HL-60 (cell line): ENCODE measurements at places on chromosomes 16 and 17.
A peak's percentile ranks its signal among the peaks of the same experiment; 100 is the strongest.

DNA sequence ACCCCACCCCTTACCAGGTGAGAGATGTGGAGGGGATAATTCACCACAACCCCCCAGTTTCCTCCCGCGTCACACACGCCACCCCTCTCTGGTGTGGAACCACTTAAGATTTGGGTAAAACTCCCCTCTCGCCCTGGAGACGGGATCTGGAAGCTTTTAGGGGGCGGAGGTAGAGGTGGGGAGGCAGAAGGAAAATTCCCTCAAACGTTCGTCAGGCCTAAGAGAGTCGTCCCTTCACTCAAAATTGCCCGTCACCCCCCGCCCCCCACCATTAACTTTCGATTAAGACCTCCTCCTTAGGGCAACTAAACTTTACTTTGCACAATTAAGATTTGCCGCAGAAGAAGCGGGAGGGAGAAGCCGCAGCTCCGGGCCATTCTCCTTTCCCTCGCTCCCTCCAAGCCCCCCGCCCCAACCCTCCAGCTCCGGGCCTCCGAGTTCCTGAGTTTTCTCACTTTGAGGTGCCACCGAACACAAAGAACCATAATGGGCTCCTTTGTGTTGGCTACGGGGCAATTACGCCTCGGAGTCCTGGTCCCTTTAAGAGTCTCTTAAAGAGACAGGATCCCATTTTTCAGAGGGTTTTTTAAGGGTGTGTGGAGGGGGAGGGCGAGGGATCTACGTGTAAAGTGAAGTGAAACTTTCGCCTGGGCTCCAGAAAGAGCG is 985 bp upstream of the FZD2 start:
- no peak for DNase-seq

DNA sequence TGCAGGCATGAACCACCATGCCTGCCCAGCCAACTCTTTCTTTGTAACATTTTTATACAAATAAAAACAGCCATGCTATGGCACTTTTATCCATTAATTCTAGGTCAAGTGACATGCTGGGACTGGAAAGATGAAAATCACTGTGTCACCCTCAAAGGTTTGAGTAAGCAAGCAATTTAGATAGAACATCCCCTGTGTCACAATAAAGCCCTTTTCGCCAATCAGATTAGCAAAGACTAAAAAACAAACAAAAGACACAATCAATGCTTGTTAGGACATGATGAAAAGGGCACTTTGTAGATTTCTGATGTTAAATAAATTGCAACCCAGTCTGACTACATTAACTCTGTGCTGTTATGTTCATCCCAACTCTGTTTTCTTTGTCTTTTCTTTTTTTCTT is 26.4 kb downstream of the CHP2 start:
- no peak for DNase-seq

DNA sequence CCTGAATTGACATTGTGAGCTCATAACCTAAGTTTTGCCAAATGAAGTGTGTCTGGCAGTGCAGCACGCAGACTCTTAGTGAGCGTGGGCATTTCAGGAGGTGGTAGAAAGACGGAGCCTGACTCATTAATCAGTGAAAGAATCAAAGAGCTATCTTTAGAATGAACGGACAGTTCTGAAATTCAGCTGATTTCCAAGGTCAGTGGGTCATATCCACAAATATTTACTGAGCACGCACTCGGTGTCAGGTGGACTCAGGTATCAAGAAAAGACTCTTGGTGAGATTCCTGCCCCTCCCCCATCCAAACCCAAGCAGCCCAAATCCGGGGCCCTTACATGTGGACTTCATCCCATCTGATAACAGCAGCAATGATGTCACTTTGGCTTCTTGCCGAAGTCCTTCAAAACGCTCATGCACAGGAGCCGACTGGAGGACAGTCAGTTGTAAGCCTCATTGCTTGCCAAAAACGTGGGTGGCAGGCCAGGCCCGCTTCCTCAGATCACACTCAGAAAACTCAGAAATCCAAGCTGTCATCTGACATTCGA is 185.8 kb downstream of the HS3ST3A1 start:
- DNase-seq = no peak

DNA sequence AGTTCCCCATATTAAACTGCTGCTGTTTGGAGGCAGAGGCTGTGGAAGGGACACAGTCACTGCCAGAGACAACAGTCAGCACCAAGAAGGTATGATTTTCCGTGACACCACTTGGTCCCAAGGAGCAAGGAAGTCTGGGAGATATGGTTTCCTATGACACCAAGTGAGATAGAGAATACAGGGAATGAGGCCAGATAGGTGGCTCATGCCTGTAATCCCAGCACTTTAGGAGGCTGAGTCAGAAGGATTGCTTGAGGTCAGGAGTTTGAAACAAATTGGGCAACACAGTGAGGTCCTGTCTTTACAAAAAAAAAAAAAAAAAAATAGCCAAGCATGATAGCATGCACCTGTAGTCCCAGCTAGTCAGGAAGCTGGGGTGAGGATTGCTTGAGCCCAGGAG is 90.8 kb downstream of the ABCC12 start:
- DNase-seq = no peak

- DNase-seq = no peak
Observed at GRCh38 chr17:44273607-44274006, 5.7 kb upstream of the SLC4A1 start.

- no peak for DNase-seq
Observed at GRCh38 chr16:23026784-23027362, 122.4 kb downstream of the USP31 start.

- DNase-seq = no peak
Observed at GRCh38 chr17:33436321-33436720, 143.2 kb upstream of the ASIC2 start.

- no peak for DNase-seq
Observed at GRCh38 chr17:16439811-16440351, 24.5 kb downstream of the TRPV2 start.

- DNase-seq = no peak
Observed at GRCh38 chr17:28575126-28575795, 1.4 kb downstream of the ALDOC start.

GRCh38 chr17:73639932-73640331 is 4.3 kb downstream of the SDK2 start:
- DNase-seq = no peak

DNA sequence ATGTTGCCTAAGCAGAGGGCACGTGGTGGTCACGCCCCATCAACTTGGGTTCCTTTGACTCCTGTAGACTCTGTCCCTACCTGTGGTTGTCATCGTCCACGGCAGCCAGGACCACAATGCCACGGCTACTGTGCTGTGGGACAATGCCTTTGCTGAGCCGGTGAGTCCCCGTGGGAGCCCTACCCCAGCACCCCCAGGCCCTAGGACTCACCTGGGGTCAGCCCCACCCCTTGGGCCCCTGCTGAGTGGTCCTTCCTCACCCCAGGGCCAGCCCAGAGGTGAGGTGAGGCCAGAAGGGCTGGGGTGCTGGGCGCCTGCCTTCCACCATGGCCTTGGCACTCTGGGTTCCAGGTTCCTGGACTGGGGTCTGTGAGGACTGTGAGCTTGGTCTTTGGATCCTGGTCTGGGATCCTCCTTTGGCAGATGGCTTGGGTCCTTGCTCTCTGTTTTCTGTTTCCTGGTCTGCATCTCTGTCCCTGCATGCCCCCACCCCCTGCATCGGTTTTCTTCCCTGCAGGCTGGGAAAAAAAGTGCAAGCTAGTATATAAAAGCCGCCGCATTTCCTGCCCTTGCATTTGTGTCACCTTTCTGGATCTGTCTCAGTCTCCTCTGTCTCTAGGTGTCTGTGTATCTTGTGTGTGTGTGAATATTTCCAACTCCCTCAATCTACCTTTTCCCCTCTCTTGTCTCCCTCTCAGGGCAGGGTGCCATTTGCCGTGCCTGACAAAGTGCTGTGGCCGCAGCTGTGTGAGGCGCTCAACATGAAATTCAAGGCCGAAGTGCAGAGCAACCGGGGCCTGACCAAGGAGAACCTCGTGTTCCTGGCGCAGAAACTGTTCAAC is 17.5 kb downstream of the STAT5A start:
- no peak for DNase-seq

- no peak for DNase-seq
Observed at GRCh38 chr17:51200295-51200694, 34.1 kb downstream of the NME2 start.

DNA sequence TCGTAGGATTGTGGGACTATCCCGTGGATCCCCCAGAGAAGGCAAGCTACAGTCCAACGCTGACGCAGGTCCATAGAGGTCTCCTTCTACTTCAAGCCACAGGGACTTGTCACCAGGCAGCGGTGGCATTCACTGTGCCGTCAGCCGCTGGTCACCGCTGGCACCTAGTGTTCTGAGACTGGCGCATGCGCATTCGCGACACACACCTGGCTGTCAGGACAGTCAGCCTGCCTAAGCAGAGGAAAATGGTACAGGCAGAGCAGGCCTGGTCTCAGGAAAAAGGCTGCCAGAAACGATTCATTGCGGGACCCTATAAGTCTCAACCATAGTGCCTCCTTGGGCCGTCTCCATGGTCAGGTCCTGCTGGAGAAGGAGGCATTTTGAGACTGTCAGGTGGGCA is 138.0 kb upstream of the WSB1 start:
- no peak for DNase-seq

GRCh38 chr17:5467416-5467815 is 1.4 kb downstream of the DHX33 start:
- DNase-seq = no peak

GRCh38 chr16:57694725-57695679 is at the start of gene DRC7:
Gene DRC7 (plus strand): TSS chr16:57694806. CDS start chr16:57697950, 3,144 bp downstream.
- DNase-seq = peak; percentile 89

DNA sequence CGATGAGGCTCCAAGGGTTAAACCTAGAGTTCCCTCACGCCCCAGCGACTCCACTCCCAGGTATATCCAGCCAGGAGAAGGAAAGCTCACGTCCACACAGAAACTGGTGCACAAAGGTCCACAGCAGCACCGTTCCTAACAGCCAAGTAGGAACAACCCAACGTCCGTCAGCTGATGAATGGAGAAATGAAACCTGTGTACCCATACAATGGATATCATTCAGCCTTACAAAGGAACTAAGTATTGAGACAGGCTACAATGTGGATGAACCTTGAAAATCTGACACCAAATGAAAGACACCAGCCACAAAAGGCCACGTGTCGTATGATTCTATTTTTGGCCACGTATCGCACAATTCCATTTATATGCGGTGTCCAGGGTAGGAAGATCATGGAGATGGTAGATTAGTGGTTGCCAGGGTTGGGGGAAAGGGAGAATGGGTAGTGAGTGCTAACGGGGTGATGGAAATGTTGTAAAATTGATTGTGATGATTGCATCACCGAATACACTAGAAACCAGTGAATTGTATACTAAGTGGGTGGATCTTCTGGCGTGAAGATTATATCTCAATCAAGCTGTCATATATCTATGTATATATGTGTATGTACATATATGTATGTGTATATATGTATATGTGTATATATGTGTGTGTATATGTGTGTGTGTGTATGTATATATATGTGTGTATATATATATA is 30.1 kb downstream of the NLRC3 start:
- DNase-seq = no peak

GRCh38 chr17:40553694-40554534 is 11.4 kb downstream of the CCR7 start:
- no peak for DNase-seq

- DNase-seq = no peak
Observed at GRCh38 chr16:85622683-85623082, 9.6 kb downstream of the GSE1 start.

DNA sequence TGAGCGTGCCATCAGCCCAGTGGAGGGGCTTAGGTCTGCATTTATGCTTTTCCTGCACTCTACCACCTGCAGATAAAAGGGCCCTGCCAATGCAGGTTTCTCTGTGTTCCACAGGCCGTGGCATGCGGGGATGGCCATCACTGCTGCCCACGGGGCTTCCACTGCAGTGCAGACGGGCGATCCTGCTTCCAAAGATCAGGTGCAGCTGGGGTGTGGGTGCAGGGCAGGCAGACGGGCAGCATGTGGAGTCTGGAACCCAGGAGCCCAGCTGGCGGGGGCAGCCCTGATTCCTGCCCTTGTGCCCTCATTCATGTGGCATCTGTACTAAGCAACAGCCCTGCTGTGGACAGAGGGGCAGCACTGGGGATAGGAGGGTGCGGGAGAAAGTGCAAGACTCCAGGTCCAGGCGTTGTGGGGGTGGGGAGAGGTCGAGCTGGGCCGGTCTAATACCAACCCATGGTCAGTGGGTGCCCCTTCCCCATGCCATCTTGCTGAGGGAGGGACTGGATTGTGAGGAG is 4.5 kb downstream of the GRN start:
- DNase-seq = no peak

- DNase-seq = no peak
Observed at GRCh38 chr16:56119133-56119532, 72.2 kb upstream of the GNAO1 start.

DNA sequence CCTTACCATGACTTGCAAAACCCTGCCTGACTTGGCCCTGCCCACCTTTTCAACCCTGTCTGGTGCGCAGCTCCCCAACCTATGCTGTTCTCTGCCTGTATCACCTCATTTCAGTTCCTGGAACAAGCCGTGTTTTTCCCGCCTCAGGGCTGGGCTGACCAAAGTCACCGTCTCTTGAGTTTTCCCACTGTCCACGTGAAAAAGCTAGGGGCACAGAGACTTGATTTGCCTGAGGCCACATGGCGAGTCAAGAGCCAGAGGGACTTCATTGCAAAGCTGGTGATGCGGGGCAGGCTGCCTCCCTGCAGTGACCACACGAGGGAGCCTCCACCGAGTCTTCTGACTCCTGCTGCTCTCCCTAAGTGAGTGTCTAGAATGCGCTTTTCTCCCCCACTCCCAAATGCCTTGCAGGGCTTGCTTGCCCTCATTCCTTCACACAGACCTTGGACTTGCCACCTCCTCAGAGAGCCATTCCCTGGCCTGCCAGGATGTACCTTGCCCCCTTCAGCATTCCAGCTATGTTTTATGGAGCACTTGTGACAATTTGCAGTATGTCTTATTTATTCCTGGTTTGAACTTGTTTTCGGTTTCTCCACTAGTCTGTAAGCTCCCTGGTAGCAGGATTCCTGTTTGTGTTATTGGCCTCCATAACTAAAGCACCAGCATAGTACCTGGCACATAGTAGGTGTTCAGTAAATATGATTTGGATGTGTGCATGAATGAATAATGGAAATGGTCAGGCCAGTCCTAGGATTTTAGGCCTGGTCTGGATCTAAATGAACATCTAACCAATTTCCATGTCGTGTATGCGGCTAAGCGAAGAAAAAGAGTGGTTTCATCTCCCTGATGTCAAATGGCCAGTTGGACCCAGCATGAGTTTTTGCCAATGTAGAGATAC is 252.3 kb downstream of the SNX29 start:
- DNase-seq = peak; percentile 1

- DNase-seq = no peak
Observed at GRCh38 chr17:35605678-35606077, 18.6 kb downstream of the AP2B1 start.

DNA sequence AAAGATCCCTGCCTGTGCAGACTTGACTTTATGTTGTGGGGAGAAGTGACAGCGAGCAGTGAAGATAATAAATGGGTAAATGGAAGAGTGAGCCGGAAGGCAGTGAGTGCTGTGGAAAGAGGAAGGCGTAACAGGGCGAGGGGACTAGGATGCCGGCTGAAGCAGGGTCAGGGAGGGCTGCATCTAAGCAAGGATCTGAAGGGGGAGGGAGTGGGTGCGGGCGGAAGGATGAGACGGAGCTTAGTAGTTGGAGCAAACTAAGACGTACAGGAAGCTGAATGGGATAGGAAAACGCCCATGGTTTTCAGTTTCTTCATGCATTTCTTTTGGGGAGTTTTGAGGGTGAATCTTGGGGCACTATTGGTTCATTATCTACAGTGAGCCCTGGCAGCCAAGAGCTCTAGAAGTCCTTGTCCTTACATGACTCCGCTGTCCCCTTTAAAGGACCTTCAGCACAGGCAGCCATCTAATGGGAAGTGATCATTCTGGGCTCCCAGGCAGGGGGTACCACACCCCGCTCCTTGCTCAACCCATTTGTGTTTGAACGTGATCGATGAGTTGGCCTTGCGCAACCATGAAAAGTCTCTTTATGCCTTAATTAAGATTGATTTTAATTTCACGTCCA is 10.4 kb upstream of the NAT9 start:
- no peak for DNase-seq

GRCh38 chr16:3158510-3159314 is 23.9 kb downstream of the ZNF213 start:
- DNase-seq = peak; percentile 74
